ENCODE measurements at places on chromosomes 2 and 18. TPM values are rescaled to one million over a fixed set of nuclear protein-coding genes. Genes with fewer than 3 reads are reported as not detected.

Gene EN1
- not detected for polyA plus RNA-seq

Gene LAMA1
- polyA plus RNA-seq, result 0.31 TPM

Gene NDUFB3
- polyA plus RNA-seq, result 91.2 TPM

Gene LCT
- polyA plus RNA-seq, result not detected

Gene LINC00305
- polyA plus RNA-seq, result not detected
